ENCODE measurements at places on chromosomes 6 and 20.

DNA sequence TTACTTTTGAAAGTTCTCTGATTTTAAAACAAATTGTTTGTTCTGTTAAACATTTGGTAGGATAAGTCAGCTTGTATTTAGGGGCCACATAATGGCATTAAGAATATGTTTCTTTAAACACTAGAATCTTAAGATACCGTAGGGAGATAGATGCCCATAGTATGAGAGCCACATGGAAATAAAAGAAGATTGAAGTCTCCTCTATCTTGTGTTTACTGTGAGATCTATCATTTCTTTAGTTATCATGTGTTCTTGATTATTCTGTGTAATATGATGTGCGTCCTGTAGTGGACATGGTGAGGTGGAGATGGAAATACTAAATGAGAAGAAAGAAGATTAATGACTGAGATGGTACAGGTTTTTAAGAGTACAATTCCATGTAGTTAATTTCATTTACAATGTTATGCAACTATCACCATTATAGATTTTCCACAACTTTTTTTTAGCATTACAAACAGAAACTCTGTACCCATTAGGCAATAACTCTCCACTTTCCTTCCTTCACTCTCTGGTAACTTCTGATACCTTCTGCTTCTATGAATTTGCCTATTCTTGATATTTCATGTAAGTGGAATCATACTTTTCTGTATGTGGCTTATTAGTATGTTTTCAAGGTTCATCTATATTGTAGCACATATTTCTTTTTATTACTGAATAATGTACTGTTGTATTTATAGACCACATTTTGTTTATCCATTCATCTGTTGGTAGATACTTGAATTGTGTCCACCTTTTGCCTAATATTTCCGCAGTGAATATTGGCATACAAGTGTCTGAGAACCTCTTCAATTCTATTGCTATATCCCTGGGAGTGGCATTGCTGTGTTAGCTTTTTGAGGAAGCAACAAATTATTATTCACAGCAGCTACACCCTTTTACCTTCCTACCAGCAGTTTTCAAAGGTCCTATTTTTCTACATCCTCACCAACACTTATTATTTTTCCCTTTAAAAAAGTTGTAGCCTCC, 11.5 kb downstream of the RNF146 start:
- DNase-seq: no peak

- no peak for DNase-seq
Observed at GRCh38 chr20:21514553-21515251, 838 bp upstream of the NKX2-2 start.

GRCh38 chr6:46327779-46328178, 157.0 kb upstream of the ENPP5 start:
- DNase-seq: no peak

- no peak for DNase-seq
Observed at GRCh38 chr6:32664827-32665362, 1.6 kb downstream of the HLA-DQB1 start.

GRCh38 chr20:48217190-48217589, 431.9 kb upstream of the SULF2 start:
- DNase-seq: no peak

DNA sequence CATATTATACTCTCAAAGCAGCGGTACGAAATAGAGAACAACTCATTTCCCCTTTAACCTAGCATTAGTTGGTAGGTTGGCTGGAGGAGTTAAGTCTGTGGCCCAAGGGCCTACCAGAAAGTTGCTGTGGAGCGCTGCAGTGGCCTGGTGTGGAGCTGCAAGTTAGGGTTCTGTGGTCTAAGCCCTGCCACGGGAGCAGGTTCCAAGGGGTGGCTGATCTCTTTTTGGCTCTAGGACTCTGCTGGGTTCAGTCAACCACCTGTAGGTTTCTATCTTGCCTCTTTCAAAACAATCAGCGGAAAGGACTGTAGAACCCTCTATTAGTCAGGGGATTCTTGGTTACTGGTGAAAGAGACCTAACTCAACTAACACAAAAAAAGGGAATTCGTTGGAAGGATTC, 54.5 kb upstream of the TULP4 start:
- no peak for DNase-seq

DNA sequence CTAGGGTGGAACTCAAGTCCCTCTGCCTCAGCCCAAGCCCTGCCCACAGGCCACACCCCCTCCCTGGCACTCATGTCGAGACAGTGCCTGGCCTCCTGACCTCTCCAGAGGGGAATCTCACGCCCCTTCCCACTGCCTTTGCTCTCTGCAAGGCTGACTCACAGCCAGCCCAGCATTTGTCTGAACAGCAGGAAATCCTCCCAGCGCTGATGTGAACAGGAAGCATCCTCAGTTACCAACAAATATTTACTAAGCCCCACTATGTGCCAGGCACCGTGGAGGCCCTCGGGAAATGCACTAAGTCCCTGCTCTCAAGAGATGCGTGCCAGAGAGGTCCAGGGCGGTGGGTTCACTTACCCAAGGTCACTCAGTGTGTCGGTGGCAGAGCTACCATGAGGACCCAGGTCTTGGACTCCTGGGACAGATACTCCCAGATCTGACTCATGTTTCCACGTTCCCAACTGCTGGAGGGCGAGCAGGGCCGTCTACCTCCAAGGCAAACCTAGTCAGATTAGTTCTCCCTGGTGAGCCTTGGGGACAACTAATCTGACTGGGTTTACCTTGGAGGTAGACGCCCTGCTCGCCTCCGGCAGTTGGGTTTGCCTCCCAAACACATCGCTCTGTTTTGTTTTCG, 7.8 kb downstream of the ADA start:
- no peak for DNase-seq

DNA sequence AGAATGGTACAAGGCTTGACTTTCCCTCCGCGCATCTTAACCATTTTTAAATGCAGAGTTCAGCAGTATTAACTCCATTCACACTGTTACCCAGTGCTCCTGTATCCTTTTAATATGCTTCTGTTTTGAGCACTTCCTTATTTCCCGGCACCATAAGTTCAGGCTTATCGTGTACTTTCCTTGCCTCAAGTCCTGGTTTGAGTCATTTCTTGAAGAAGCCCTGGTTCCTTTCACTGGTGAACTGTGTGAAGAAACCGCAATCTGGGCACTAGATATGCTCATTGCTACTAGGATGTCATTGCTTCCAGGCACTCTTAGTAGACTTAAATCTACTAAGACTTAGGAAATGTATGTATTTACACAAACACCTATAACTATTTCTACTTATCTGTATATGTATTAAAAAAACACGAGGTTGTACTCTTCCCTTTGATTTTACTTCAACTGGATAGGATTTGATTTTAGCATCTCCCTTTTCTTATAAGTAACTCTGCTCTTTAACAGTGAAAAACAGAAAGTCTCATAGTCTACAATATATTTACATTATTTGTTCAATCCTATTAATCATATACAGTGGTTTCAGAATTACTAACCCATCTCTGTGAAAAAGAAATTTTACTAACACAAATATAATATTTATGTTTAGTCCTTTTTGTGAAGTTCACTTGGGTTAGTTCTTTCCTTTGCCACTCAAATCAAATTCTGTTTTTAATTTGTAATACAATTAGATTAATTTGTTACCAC, 135.5 kb downstream of the CDKAL1 start:
- no peak for DNase-seq

DNA sequence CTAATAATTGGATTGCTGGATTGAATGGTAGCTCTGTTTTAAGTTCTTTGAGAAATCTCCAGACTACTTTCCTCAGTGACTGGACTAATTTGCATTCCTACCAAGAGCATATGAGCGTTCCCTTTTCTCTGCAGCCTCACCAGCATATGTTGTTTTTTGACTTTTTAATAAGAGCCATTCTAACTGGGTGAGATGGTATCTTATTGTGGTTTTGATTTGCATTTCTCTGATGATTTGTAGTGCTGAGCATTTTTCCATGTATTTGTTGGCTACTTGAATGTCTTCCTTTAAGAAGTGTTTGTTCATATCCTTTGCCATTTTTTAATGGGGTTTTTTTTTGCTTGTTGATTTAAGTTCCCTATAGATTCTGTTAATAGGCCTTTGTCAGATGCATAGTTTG, 94.7 kb upstream of the AHI1 start:
- DNase-seq: no peak

GRCh38 chr6:168606722-168607121, 165.7 kb downstream of the SMOC2 start:
- DNase-seq: no peak

DNA sequence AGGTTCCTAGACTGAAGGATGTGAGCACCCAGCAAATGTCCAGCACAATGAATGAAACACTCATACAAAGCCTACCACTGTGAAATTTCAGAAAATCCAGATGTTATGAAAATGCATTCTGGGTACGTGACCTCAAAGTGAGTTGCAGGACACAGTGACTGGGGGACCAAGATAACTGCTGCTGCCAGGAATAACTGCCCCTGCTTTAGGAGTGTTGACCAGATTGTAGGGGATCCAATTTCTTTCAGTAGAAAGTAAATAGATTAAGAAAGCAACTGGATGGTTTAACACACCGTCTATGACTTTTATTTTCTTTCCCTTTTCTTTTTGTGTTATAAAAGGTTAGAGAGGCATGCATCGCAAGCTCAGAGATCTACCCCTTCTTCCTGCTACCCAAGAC, 29.5 kb downstream of the MYLK4 start:
- DNase-seq: no peak

DNA sequence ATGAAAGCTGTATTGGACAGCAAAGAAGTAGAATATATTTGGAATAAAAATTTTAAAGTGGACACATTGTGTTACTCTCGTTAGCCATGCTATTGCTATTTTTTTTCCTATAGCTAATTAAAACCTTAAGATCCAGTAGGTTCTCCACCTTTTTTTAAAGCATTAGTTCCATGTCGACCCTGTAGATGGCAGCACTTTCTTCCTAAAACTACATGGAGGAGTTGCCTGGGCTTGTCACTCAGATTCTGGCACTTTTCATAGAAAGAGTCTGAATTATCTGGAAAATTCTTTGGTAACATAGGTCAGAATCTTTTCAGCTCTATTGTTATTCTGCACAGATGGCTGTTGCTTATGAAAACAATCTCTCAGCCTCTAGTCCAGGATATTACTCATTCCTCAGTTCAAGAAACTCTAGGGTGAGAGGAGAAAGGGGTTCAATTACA, 42.0 kb upstream of the ESR1 start:
- DNase-seq: peak; percentile 75

DNA sequence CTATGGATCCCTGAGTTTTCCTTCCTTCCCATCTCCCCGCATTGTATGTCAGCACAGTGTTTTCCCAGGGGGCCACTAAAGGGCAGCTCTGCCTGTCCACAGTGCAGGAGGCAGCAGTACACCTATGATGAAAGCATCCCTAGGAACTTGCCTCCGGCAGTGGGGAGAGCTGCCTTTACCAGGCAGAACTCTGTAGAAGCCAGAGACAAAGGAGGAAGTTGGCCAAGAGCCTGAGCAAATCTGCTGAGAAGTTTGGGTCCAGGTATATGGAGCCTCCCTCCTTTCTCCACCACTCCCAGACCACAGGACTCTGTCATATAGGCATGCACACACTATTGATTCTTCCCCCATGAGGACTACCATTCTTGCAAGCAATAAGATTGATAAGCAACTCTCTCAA, 282.7 kb downstream of the TBC1D7 start:
- DNase-seq: no peak

GRCh38 chr6:10381133-10381829, 33.6 kb downstream of the TFAP2A start:
- no peak for DNase-seq

DNA sequence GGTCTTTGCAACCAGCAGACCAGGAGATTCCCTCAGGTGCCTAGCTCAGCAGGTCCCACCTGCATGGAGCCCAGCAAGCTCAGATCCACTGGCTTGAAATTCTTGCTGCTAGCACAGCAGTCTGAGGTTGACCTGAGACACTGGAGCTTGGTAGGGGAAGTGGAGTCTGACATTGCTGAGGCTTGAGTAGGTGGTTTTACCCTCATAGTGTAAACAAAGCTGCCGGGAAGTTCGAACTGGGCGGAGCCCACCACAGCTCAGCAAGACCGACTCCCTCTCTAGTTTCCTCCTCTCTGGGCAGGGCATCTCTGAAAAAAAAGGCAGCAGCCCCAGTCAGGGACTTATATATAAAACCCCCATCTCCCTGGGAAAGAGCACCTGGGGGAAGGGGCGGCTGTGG, 34.3 kb downstream of the PRSS35 start:
- DNase-seq: no peak

- no peak for DNase-seq
Observed at GRCh38 chr6:142597836-142598235, 296.0 kb downstream of the ADGRG6 start.

DNA sequence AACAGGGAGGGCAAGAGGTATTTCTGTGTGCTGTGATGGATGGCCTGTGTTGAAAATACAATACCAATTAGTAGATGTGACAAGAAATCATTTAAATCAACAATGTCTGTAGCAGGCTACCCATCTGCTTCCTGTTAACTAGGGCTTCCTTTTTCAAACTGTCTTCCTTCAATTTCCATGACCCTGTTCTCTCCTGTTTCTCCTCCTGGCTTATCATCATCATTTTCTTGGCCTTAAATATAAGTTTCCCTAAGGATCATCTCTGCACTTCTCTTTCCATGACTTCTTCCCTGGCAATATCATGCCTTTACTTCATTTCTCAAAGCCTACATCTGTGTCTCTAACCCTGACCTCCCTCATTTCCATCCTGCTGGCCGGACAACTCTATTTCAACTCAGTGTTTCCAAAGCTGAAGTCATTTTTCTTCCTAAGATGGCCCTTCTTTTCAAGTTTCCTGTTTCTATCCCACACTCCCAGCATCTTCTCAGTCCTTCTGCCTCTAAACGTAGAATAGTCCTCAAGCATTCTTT, 18.2 kb downstream of the ZC2HC1B start:
- DNase-seq: no peak

DNA sequence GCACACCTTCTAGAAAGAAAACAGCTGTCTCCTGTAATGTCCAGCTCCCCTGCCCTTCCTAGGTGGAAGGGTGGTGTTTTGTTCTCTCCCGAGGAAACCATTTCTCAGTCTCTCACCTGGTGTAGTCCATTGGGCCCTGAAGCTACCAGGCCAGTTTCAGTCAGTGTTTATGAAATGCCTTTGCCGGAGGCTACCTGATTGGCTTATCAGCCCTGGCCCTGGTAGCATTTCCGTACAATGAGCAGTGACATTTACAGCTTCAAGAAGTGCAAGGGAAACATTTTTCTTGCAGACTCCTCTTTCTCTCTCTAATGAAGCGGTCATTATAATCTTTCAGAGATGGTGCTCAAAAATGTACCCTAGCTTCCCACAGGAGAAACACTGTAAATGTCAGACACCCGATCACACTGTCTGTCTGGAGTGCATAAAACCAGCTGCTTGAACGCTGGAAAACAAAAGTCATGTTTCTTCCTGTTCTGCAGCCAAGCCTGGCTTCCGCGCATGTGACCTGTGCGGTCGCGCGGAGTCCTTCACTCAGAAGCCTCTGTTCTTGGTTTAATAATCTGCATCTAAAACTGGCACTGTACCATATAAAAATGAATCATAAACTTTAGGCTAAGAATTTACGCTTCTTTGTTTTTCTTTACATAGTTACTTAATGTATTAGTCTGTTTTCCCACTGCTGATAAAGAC, 28.4 kb upstream of the SAYSD1 start:
- no peak for DNase-seq

DNA sequence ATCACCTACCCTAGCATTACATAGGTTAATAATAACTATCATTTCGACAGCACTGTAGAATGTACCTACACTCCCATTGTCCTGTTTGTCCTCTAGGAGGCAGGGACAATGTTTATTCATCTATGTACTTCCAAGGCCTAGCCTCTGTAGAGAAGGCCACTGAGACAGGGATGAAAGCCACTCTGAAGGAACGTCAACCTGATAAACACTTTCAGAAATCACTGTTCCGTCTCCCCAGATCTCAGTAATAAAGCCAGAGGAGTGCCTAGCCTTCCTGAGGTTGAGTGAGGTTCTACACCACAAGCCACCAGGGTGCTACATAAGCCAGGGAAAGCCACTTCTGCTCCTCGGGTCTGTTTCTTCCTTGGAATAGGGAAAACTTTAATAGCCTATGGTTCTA, 44.8 kb downstream of the POPDC3 start:
- peak; percentile 2 for DNase-seq
